ENCODE measurements at places on chromosomes 11 and 22. TPM values are rescaled to one million over a fixed set of nuclear protein-coding genes. Genes with fewer than 3 reads are reported as not detected.

APOA1 gene
- not detected for total RNA-seq

KREMEN1 gene
- 0.09 TPM for total RNA-seq

F2 gene
- total RNA-seq = not detected

TTC9C gene
- total RNA-seq = 49.2 TPM

SIK3 gene
- total RNA-seq = 38.3 TPM

RBM4 gene
- 111 TPM for total RNA-seq

OLFML1 gene
- total RNA-seq = not detected

TRIM49 gene
- total RNA-seq = not detected

PDE2A gene
- total RNA-seq = 0.67 TPM

UBQLN3 gene
- total RNA-seq = 0.12 TPM
